ENCODE measurements at places on chromosomes 6 and 20.

GRCh38 chr6:2865694-2866151 is 24.1 kb upstream of the SERPINB1 start:
- DNase-seq = no peak

- no peak for DNase-seq
Observed at GRCh38 chr6:56618050-56618449, 24.6 kb downstream of the DST start.

GRCh38 chr6:133973109-133973971 is 20.3 kb downstream of the TBPL1 start:
- DNase-seq = no peak

DNA sequence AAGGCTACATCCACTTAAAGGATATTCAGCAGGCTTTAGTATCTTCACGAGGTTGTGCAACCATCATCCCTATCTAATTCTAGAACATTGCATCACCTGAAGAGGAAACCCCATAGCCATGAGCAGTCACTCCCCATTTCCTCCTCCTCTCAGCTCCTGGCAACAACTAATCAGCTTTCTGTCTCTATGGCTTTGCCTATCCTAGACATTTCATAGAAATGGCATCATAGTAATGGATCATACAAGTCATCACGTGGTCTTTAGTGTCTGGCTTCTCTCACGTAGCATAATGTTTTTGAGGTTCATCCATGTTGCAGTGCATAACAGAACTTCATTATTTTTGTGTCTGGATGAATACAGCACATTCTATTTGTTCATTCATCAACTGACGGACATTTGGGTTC is 20.5 kb downstream of the SNAI1 start:
- no peak for DNase-seq

GRCh38 chr20:59518881-59519706 is 85.2 kb upstream of the PHACTR3 start:
- no peak for DNase-seq

DNA sequence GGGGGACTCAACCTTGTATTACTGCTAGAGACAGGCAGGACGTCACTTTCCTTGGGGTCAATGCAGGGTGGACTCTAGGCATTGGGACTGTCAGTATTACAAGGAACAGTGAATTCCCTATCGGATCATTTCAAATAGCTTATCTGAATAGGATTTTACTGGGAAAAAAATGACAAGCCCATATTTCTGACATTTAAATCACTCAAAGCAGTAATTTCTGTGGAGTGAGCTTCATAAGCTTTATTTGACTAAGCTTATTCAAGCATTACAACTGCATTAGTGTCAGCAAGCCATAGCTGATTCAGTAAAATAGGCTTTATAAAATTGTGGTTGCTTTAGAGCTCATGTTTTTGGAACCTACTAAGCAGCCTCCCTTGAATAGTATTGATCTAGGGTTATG is 44.3 kb downstream of the TRDN start:
- DNase-seq = no peak

- DNase-seq = no peak
Observed at GRCh38 chr20:31691646-31692275, 30.9 kb downstream of the BCL2L1 start.

- no peak for DNase-seq
Observed at GRCh38 chr6:139647841-139648240, 273.4 kb upstream of the CITED2 start.

DNA sequence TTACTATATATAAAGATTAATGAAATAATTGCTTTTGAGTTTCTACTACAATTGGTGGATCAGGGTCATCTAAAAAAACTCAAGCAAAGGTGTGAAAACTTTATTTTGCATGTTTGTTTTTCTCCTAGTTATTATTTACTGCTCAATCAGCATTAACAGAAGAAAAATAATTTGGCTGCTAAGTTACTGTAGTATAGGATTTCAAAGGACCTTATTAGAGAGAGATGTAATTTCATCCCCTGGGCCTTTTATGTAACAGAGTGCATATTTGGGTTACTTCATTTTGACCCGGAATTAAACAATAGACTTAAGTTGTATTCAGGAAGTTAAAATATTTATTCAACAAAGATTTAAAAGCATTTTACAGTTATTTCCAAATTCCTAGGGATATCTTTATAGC is 49.8 kb downstream of the EYA4 start:
- no peak for DNase-seq
